ENCODE measurements at places on chromosomes 5 and 9.

DNA sequence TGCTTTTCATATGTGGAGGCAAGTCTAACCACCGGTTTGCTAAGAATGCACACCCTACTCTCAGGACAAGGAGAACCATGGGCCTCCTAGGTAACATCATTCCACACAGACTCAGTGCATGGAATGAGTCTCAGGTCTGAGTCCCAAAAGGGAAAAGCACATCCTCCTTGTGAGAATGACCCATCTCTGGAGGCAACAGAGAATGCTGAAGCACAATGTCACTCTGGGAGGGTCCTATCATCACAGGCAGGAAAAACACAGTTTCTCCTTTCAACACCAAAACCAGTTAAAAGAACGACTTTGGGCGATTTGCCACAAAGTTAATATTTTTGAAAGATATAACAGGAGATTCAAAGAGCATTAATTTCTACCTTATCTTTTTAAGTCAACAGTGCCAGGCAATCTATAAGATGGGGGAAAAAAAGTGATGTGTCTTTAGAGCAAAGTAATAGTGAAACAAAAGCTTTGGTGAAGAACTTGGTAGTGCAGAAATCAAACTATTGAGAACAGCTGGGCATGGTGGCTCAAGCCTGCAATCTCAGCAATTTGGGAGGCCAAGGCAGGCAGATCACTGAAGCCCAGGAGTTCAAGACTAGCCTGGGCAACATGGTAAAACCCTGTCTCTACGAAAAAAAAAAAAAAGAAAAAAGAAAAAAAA lies 97.3 kb downstream of the OXCT1 start:
- no peak for DNase-seq

- no peak for DNase-seq
These were observed 45.2 kb downstream of the ANKDD1B start for GRCh38 chr5:75656311-75657003.

- DNase-seq, result no peak
These were observed 83.0 kb downstream of the RGS3 start for GRCh38 chr9:113546566-113546965.

DNA sequence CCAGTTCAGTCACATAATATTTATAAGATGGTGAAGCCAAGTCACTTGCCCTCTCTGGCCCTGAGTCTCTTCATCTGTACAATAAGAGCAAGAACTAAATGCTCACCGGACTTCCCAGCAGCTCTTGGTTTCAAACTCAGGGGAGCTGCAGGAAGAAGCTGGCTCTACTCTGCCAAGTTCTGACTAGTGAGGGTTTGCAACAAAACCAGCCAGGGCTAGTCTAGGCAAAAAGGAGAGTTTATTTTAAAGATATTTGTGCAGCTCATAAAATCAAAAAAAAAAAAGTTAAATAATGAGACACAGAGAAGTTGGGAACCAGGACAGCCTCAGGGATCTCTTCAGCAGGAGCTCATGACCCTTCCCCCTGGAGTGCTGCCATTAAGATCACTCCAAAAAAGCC lies 107.3 kb downstream of the DOCK2 start:
- DNase-seq, result no peak
